NCI-H1048 (cell line): ENCODE measurements at places on chromosomes 12 and 14.

DNA sequence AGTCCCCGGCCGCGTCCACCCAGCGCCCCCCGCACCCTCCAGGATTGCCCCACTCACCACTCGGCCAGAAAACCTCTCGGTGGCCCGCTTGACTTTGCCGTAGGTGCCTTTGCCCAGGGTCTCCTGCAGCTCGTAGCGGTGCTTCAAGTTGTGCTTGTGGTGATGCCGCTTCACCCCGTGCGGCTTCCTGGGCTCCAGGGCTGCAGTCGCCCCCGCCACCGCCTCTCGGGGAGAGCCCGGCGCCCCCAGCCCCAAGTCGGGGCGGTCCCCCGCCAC, 459 bp downstream of the NUAK1 start:
- no peak for DNase-seq

DNA sequence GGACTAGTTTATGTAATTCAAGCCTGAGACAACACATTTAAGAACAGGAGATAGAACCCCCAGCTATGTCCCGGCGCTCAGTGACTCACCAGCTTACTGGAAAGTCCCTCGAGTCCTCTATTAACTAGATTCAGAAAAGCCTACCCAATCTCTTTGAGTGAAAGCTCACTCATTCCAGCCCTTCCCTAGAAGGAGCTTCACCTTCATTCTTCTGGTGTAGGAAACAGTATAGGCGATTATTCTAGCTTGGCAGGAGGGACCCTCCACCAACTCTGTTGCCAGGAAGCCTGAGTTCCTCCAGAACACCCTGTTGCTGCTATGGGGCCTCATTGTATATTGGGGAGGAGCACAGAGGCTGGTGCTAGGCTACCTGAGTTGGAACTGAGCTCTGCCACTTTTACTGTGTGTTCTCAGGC, 57.2 kb upstream of the AEBP2 start:
- no peak for DNase-seq

GRCh38 chr12:130764073-130764472, 48.0 kb upstream of the RIMBP2 start:
- DNase-seq: no peak

GRCh38 chr12:122276242-122276641, 9.9 kb upstream of the VPS33A start:
- no peak for DNase-seq

GRCh38 chr12:28770322-28770721, 378.8 kb upstream of the FAR2 start:
- no peak for DNase-seq

- no peak for DNase-seq
Measured at GRCh38 chr12:102232036-102232435, 34.4 kb upstream of the PMCH start.

DNA sequence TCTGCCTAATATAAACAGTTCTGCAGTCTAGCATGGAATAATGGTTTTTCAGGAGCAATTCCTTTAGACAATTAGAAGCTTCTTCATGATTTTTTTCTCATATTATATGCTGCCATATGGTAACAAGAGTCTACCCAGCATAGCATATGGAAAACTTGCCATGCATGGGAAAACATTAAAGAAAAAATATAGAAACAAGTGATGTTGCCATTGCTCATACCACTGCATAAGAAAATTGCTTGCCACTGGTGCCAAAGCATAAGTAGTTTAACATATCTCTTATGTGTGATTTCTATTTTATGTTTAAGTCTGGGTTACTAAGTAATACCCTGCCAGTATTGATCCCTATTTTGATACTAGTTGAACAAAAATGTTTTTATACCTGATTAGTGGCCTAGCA, 171.2 kb downstream of the CCDC59 start:
- no peak for DNase-seq

- no peak for DNase-seq
Measured at GRCh38 chr12:106130474-106131113, 8.2 kb downstream of the NUAK1 start.

GRCh38 chr14:76916040-76916715, 90.0 kb downstream of the LRRC74A start:
- no peak for DNase-seq

DNA sequence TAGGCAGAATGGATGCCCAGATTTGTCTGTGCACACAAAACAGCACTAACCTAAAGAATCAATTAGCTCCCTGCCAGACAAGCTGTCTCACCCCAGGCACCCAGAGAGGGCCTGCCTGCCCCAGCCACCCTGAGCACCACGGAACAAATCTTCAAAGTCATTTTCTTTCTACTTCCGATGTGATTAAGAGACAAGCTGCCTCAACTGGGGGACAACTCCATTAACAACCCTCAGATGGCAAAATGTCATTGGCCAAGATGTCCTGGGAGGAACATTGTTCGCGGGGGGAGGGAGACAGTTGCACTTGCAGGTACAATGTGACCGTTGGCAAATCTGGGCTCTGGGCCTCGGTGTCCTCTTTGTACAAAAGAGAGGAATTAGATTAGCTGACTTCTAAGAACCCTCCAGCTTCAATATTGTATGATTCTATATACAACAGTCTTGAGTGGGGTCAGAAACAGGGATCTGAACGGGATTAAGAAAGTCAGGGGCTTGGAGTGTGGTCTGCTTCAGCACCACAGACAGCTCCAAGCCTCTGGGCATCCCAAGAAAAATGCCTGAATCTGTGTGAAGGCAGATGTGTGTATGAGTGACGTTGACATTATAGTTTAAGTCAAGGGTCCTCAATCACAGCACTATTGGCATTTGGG, 42.8 kb upstream of the CMKLR1 start:
- DNase-seq: no peak

DNA sequence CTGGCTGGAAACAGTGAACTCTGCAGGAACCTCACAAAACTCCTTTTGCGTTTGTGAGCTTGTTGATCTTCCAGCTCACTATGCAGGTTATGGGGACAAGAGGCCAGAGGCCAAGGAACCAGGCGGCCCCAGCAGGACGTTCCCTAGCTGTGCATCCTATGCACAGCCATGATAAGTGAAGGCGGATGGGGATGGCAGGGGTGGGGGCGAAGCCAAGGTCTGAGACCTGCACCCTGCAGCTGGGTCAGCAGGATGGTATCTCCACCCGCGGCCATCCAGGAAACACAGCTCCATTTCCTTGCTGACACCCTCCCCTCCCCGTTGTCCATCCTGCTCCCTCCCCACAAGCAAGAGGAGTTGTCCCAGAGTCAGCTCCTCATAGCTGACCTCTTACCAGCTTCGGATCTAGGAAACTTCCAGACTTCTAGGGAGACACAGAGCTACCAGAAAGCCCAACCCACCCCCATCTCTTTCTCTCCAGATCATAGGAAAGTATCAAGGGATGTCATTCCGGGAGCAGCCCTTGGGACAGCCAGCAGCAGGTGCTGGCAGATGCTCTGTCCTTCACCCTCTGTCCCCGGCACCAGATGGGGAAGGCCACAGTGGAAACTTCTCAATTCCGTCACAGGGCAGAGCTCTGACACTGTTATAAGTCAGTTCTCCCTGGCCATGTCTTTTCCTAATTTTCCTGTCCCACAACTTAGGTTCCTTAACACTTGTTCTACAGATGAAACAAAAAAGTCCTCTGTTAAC, 9.4 kb downstream of the ZBTB39 start:
- DNase-seq: no peak

- DNase-seq: no peak
Measured at GRCh38 chr14:89675590-89675989, 258.6 kb upstream of the FOXN3 start.

DNA sequence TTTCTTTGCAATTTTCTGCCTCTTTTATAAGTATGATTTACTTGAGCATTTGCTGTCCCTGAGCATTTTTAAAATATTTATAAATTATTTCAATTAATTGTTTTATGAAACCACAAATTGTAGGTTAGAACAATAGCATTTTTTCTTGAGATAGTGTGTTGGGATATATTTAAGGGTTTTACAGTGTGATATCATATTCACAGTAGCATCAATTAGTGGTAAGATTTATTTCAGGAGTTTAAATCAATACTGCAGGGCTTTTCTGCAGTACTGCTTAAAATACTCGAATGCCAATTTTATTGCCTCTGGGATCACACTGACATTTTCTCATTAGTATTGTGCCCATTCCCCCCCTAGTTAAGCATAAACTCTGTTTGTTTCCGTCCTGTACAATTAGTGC, 82.2 kb downstream of the BHLHE41 start:
- DNase-seq: no peak

DNA sequence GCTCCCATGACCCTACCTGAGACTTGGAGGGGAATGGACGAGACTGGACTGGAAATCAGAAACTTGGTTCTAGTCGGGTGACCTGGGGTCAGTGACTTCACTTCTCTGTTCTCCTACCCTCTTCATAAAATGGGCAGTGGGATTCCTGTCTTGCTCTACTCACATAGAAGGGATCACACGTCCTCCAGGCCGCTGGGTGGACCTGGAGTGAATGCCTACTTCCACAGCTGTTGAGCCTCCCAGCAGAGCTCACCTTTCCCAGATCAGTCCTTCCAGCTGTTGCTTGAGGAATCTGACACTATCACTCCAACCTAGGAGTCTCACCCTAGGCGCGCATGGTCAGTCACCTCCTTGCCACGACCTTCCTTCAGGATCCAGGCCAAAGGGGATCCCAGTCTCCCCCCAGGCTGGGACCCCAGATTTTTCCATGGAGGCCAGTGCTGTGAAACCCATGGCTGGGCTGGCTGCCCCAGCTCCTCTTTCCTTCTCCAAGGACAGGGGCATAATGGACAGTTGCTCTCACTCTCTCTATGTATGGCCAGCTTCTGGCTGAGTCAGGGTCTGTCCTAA, 637 bp downstream of the ACVRL1 start:
- DNase-seq: no peak
